ENCODE measurements at places on chromosomes 13 and 19. TPM values are rescaled to one million over a fixed set of nuclear protein-coding genes. Genes with fewer than 3 reads are reported as not detected.

The CEACAM1 gene
- 38.3 TPM for total RNA-seq

DNA sequence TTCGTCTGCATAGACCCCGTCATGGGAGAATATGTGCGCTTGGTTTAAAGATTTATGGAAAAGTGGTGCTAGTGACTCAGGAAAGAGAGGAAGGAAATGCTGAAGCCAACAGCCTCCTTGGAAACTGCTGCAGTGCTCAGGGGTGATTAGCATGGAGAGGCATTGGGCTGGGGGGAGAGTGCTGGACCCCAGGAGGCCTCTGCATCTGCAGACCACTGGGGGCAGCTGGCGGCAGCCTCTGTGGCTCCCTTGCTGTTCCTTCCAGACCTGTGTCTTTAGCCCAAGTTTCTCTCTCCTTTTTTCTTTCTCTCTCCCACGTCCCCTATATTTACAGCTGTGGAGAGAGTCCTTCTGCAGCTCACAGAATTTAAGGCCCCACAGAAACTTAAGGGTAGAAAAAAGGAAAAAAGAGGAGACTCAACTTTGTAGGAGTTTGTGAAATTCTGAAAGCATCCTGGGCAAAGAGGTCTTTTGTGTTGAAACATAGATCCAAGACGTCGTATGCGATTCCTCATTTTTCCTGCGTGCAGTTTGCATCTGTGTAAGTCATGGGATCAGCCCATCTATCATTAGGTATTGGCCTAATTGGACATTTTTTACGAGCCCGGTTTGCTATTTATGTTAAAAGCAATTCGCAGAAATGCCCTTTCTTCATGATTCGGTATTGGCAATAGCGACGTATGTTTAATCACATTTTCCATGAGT lies 116.2 kb upstream of the ZNF536 start:
- H3K27ac ChIP-seq, result no peak overlapping the region
- DNase-seq, result no peak
- no peaks in the 10 kb centered on the region for H3K4me1 ChIP-seq
- no peak overlapping the region for H3K4me3 ChIP-seq

The KLF1 gene
- not detected for total RNA-seq

The CERS4 gene
- total RNA-seq, result 32.5 TPM

DNA sequence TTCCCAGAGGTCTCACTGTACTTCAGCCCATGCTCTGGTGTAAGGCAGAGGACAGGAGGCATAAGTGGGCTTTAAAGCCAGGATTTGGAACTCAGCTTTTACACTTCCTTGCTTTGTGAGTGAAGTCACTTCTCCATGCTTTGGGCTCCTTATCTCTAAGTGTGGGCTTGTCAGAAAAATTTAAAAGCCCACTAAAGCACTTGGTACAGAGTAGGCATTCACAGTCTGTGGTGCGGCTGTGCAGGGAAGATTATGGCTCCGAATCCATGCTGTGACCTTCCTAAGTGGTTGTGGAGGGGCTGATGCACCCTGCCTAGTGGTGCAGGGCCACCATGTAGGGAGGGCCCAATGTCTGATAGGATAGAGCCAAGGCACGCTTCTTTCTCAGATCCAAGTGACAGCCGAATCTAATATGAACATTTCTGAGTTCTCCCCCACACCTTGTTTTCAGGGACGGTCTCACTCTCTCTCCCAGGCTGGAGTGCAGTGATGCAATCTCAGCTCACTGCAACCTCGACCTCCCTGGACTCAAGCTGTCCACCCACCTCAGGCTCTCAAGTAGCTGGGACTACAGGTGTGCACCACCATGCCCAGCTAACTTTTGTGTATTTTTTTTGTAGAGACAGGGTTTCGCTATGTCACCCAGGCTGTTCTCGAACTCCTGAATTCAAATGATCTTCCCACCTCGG lies 6.9 kb downstream of the TIMM29 start:
- H3K27ac ChIP-seq, result no peak overlapping the region
- no peak for DNase-seq
- no peaks in the 10 kb centered on the region for H3K36me3 ChIP-seq
- no peaks in the 10 kb centered on the region for H3K27me3 ChIP-seq

DNA sequence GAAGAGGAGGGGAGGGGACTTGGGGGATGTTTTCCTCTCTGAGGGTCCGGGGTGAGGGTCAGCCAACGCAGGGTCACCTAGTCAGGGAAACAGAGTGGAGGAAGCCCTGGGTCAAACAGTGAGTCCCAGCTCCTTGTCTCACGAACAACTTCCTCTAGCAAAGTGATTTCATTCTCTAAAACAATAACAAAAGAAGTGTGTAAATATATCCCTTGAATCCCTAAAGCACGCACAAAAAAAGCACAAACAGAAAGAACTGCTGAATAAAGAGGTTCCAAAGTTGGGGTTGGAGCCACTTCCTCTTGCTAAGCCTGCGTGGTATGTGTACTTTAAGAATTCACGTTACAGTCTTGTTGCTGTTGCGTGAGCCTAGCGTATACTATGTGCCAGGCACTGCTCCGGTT lies 1.5 kb upstream of the C5AR2 start:
- no peaks in the 10 kb centered on the region for H3K27me3 ChIP-seq
- peaks cover 4% of the 10 kb centered on the region for H3K4me1 ChIP-seq
- no peak overlapping the region for H3K4me3 ChIP-seq
- H3K27ac ChIP-seq, result peak overlapping the region; percentile 16
- no peak for DNase-seq

GRCh38 chr19:18893587-18894253 lies 2.2 kb downstream of the CERS1 start:
- peaks cover 6% of the 10 kb centered on the region for H3K4me1 ChIP-seq
- H3K4me3 ChIP-seq, result no peak overlapping the region
- H3K36me3 ChIP-seq, result peaks cover 2% of the 10 kb centered on the region
- H3K27me3 ChIP-seq, result peaks cover 37% of the 10 kb centered on the region
- DNase-seq, result no peak

DNA sequence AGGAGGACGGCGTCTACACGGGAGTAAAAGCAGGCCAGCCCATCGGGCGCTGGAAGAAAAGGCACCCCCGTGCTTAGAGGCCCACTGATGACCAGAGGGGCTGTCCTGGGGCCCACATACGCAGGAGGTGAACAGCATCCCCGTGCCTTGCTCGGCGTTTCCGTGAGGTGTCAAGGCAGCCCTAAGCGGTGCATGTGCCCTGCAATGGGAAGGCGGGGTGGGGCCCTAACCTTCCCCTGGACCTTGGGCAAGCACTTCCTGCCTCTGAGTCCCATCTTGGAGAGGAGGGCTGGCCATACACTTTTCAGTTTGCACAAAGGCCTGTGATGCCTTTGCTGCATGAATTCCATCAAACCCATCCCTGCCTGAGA lies 47.8 kb upstream of the ATP11A start:
- no peak overlapping the region for H3K27ac ChIP-seq
- H3K27me3 ChIP-seq, result peaks cover 25% of the 10 kb centered on the region
- H3K4me1 ChIP-seq, result peaks cover 2% of the 10 kb centered on the region
- DNase-seq, result no peak

GRCh38 chr13:98216135-98216565 lies 39.1 kb upstream of the RNF113B start:
- H3K27ac ChIP-seq, result no peak overlapping the region
- no peaks in the 10 kb centered on the region for H3K36me3 ChIP-seq
- H3K4me1 ChIP-seq, result no peaks in the 10 kb centered on the region
- DNase-seq, result no peak

The GPR12 gene
- not detected for total RNA-seq

Measured in activated naive CD8-positive, alpha-beta T cell treated with anti-CD3 and anti-CD28 coated beads, Interleukin-2, amount 10 ng/mL, durations not matched to agents 7 days and 5 days (primary cell).